ENCODE measurements at places on chromosomes 6 and 20. TPM values are rescaled to one million over a fixed set of nuclear protein-coding genes. Genes with fewer than 3 reads are reported as not detected.

The NMBR gene
- not detected for total RNA-seq

The PAX1 gene
- not detected for total RNA-seq

- no peaks in the 10 kb centered on the region for H3K36me3 ChIP-seq
- H3K27ac ChIP-seq = no peak overlapping the region
- H3K27me3 ChIP-seq = no peaks in the 10 kb centered on the region
- H3K4me3 ChIP-seq = no peak overlapping the region
- DNase-seq = no peak
Measured at GRCh38 chr6:5142915-5143314, 57.8 kb downstream of the PPP1R3G start.

GRCh38 chr6:69868252-69868804, 2.0 kb downstream of the COL19A1 start:
- peaks cover 19% of the 10 kb centered on the region for H3K4me1 ChIP-seq
- H3K36me3 ChIP-seq = no peaks in the 10 kb centered on the region
- H3K27me3 ChIP-seq = no peaks in the 10 kb centered on the region
- no peak for DNase-seq
- H3K27ac ChIP-seq = no peak overlapping the region

DNA sequence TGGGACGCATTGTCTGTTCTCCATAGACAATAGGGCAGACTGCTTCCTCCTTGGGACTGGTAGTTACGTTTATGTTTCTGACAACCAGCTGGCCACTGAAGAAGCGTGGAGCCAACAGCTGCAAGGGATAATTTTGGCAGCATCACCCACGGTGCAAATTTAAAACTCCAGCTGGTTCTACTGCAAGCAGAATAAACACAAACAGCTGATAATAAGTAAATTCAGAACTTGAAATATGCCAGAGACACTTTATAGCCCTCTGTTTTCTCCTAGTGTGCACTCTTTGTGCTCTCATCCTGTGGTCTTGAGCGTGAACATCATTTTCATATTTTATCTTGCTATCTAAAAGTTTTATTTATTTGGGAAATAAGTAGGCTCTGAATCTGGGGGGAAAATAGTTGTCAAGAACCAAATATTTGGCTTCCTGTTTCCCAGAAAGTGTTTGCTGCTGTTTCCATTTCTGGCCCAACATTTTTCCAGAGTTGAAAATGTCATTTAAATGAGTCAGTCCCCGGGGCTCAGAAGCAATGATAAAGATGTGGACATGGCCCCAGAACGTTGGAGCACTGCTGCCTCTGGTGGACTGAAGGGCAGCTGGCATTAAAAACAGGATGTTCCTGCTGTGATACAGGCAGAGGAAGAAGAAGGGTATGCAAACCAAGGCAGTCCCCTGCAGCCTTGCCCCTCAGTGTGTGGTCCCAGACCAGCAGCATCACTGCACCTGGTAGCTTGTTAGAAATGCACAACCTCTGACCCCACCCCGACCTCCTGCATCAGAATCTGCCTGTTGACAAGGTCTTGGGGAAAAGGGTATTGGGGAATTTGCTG, 12.5 kb upstream of the THBD start:
- no peaks in the 10 kb centered on the region for H3K27me3 ChIP-seq
- H3K4me1 ChIP-seq = peaks cover 31% of the 10 kb centered on the region
- H3K36me3 ChIP-seq = no peaks in the 10 kb centered on the region
- H3K4me3 ChIP-seq = no peak overlapping the region
- peak overlapping the region; percentile 41 for H3K27ac ChIP-seq
- peak; percentile 84 for DNase-seq

GRCh38 chr6:108904741-108905140, 56.5 kb downstream of the ARMC2 start:
- peak overlapping the region; percentile 76 for H3K27ac ChIP-seq
- H3K36me3 ChIP-seq = no peaks in the 10 kb centered on the region
- no peak for DNase-seq
- H3K27me3 ChIP-seq = no peaks in the 10 kb centered on the region
- H3K4me3 ChIP-seq = no peak overlapping the region

DNA sequence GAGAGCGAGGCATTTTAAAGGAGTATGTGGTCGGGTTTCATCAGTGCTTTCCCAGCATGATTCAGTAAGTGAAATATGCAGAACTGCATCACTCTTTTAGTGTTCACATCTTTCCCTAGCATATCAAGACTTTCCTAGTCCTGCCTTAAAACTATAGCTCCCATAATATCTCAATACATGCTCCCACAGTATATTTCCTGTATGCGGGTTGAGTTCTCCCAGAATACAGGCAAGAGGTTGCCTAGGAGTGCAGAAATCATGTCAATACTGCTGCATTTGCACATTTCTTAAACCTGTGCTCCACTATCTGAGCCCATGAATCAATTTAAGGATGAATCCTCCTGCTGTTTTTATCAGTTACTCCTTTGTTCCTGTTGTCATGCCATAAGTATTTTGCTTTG, 386.6 kb upstream of the SLC35B3 start:
- H3K36me3 ChIP-seq = no peaks in the 10 kb centered on the region
- no peak overlapping the region for H3K27ac ChIP-seq
- DNase-seq = no peak
- H3K4me1 ChIP-seq = no peaks in the 10 kb centered on the region
- H3K27me3 ChIP-seq = no peaks in the 10 kb centered on the region
- H3K4me3 ChIP-seq = no peak overlapping the region
